Activated CD4-positive, alpha-beta T cell treated with anti-CD3 and anti-CD28 coated beads, Interleukin-2, amount 10 ng/mL, durations not matched to agents 24 days and 14 days (primary cell): ENCODE measurements at places on chromosomes 11 and 22. TPM values are rescaled to one million over a fixed set of nuclear protein-coding genes. Genes with fewer than 3 reads are reported as not detected.

PEX26 gene
- total RNA-seq = 53.5 and 54.0 TPM in 2 replicates

SEPTIN3 gene
- 5.7 and 6.8 TPM in 2 replicates for total RNA-seq

SLC22A6 gene
- not detected in 2 replicates for total RNA-seq

CHADL gene
- total RNA-seq = 0.33 and 0.47 TPM in 2 replicates

NCR3LG1 gene
- total RNA-seq = 4.4 and 4.5 TPM in 2 replicates

MYO7A gene
- total RNA-seq = 0.07 TPM in 1 of 2 replicates, not detected in the other

GRCh38 chr11:85167038-85167437 is 460.1 kb downstream of the DLG2 start:
- no peak for DNase-seq

GRCh38 chr11:130636722-130637464 is 188.4 kb downstream of the ADAMTS15 start:
- DNase-seq = peak; percentile 58

- no peak for DNase-seq
Observed at GRCh38 chr22:27329131-27329850, 472.3 kb downstream of the MN1 start.

GRCh38 chr11:118167906-118168305 is 8.5 kb downstream of the SCN2B start:
- DNase-seq = no peak

DNA sequence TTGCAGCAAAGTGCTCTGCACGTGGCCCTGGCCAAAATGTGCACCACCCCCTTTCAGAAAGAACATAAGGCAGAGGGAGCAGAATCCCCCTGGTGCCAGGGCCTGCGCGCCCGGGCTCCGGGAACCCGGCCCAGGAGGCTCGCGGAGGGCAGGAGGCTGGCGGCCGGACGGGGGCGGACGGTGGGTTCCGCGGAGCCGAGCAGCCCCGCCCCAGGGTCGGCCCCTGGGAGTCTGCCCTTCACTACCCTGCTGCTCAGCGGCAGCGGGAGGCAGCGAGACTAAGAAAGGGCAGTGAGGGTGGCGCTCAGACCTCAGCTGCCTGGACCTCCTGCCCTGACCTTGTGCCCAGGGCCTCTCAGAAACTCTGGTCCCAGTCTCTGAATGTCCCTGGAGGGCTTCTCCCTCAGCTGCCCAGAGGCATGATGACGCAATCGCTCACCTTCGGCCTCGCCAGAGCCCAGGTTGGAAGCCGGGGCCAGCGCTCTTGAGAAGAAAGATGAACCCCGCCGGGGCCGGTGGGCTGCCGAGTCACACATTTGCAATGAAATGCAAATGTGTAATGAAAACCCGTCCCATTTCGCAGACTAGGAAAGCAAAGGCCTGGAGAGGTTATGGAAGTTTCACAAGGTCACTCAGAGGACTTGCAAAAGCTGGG is 1.1 kb upstream of the CLMP start:
- no peak for DNase-seq

DNA sequence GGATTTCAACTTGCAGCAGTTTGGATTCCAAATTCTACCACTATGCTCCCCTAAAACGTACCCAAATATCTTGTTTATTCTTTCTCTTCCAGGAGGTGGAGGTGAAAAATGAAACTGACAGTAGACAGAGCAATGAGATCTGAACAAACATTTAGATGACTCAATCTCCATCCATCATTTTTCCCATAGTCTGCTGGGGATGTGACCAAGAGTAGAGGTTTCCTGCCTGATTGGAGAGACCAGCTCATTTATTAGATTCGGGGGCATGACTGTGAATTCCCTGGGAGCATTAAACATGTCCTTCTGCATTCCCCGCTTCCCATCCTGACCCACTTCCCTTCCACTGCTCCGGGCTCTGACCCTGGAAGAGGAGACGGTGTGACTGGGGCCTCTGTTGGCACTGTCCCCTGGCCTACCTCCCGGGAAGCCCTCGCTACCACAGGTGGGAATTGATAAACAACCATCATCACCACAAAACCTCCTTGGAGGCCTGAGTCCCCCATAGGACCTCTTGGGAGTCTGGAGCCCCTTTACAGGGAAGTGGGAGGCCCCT is 20.3 kb downstream of the DKK3 start:
- no peak for DNase-seq

GRCh38 chr22:17106161-17106784 is 14.9 kb downstream of the TMEM121B start:
- no peak for DNase-seq

DNA sequence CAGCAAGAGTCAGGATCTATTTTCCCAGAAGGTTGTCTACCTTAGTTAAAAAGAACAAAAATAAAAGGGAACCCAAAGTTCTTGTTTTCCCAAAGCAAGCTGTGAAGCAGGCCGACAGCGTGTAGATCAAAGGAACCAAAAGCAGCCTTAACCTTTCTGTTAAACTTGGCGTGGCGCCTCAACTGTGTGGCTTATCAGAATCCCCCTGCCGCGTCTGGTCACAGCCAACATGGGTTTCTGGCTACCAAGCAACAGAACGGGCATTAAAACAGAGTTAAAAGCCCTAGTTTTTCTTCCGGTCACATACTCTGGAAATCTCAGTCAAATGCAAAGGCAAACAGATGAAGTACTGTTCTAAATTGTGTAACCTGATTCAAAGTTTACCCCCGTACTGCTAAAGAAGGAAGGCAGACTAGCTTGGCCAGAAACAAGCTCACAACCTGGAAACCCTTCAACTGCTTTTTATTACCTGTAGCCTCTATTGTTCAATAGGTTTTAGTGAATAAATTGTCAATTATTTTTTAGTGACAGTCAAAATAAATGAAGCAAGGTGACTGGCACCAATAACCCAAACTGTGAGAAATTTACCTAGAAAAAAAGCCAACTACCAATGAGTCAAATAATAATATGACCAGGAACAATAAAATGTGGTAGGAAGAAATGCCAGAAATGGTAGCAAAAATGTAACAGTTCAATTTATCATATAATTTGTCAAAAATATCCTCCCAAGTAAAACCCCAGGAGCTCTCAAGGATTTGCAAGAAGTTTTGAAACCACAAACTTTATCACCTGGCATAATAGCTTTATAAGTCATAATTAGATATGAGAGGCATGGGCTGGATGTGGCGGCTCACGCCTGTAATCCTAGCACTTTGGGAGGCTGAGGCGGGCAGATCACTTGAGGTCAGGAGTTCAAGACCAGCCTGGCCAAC is 21.4 kb downstream of the CHKA start:
- peak; percentile 74 for DNase-seq

DNA sequence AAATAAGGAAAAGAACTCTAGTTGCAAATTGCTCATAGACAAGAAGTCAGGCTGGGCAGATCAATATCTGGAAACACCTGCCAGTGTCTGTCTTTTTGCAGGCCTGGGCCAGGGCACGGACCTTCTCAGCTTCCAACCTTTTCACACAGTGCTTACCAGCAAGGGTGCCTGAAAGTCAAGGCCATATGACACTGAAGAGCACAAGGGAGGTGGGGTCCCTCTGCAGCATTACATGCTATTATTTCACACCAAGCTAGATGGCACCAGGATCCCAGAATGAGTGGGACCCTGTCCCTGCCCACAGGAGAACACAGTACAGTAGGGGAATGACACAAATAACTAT is 5.9 kb upstream of the PEX26 start:
- DNase-seq = no peak
